ENCODE measurements at places on chromosomes 11 and 22.

- no peak for DNase-seq
Observed at GRCh38 chr11:126366064-126366822, 10.8 kb downstream of the ST3GAL4 start.

DNA sequence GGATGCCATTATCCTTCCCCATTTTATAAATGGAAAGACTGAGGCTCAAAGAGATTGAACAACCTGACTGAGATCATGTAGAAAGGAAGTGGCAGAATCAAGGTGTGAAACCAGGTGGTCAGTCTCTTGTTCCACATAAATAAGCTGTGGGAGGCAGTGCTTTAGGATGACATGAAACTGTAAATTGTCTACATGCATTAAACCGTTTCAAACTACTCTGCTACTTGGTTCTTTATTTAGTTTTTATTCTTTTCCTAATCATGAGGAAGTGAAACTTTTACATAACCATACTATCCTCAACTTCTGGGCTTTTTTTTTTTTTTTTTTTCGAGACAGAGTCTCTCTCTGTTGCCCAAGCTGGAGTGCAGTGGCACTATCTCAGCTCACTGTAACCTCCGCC lies 34.9 kb downstream of the CADM1 start:
- no peak for DNase-seq

- DNase-seq = no peak
Observed at GRCh38 chr11:64204080-64204440, 2.5 kb upstream of the FERMT3 start.

DNA sequence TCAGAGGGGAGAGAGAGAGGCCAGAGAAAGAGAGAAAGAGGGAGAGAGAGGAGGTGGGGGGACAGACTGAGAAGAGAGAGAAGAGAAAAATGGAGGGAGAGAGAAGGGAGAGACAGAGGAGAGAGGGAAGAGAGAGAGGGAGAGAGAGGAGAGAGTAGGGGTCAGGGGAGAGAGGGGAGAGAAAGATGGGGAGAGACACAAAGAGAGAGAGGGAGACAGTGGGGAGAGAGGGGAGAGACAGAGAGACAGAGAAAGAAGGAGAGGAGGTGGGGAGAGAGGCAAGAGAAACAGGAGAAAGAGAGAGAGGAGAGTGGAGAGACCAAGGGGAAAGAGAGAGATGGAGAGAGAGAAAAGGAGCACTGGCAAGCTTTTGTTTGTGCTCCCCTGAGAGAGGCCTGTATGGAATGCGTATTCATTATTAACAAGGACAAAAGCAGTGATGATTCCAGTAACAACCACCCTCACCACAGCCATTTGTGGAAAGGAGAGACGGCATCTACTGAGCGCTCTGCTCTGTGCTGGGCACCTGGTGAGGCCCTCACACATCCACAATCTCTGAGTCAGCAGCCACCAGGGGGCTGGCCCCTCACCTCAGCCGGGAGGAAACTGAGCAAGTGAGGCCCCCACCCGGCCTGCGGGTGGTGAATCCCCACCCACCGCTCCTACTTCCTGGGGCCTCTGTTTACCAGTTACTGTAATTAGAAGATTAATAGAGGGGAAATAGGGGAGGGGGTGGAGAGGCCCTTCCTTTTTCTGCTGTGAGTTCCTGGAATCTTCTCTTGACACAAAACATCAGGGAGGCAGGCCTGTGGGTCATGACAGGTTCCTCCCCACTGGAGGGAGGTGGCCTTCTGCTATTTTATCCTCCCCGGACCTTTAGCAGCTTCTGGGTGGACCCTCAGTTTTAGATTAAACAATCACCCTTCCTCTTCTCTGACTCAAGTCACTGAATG lies 14.6 kb upstream of the MIAT start:
- no peak for DNase-seq

DNA sequence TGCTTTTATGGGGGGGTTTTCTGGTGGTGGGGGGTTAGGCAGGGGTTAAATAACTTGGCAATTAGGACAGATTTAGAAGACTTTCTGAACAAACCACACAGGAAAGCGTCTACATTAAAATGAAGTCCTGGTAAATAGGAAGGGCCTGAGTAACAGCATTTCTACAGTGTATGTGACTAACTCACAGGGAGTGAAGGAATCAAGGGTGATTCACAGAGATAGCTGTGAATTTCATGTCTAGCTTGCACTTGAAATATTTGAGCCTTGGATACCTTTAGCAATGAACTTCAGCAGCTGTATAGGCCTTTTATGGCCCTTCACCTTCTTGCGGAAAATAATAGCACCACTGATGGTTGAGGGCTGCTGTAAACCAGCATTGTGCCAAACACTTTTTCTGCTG lies 26.1 kb upstream of the LDHA start:
- DNase-seq = no peak

GRCh38 chr11:120399307-120399706 lies 63.1 kb downstream of the ARHGEF12 start:
- no peak for DNase-seq

- DNase-seq = no peak
Observed at GRCh38 chr11:17275400-17276235, 921 bp upstream of the NUCB2 start.

GRCh38 chr22:48827904-48828555 lies 999.6 kb downstream of the BRD1 start:
- DNase-seq = no peak

DNA sequence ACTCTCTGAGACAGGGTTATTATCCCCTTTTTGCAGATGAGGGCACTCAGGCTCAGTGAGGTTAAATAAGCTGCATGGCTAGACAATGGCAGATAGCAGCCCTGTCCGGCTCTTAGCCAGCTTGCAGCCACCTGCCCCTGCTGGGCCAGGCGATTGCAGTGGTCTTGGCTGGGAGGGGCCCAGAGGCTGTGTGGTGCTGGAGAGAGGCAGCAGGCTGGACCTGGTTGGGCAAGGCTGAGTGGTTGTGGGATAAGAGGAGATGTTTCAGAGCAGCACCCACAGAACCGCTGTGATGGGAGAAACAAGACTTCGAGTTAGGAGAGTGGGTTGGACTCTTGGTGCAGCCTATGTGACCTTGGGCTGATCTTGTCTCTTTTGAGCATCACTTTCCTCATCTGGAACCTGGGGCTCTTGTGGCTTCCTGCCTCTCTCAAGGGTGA lies 25.5 kb downstream of the PTPRJ start:
- no peak for DNase-seq

GRCh38 chr22:37334461-37334858 lies 52.2 kb downstream of the CYTH4 start:
- no peak for DNase-seq

GRCh38 chr11:20163783-20164481 lies 3.7 kb upstream of the DBX1 start:
- DNase-seq = no peak

DNA sequence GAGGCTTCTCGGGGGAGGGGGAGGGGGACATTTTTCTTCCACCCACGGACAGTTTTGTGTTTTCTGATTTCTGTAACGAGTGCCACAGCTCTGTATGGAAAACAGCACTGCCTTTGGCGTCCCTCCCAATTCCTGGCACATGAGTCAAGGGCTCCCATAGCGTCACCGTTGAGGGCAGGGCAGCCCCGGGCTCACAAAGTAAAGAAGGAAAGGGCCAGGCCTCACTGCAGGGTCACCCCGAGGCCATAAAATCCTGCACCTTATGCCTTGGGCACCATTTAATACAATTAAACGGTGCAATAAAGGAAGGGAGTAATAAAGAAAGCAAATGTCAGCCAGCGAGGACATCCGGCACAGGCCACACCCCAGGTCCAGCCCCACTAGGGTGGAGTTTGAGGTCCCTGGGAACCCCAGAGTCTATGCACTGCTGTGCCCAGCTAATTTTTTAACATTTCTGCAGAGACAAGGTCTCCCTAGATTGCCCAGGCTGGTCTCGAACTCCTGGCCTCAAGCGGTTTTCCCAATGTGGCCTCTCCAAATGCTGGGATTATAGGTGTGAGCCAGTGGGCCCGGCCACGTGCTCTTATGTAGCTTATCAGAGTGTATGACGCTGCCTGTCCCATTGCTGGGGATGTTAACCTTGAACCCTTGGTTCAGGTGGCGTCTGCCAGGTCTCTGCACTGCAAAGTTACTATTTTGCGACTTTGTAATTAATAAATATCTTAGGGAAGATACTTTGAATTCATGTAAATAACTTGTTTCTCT lies 13.6 kb upstream of the MUC2 start:
- no peak for DNase-seq

DNA sequence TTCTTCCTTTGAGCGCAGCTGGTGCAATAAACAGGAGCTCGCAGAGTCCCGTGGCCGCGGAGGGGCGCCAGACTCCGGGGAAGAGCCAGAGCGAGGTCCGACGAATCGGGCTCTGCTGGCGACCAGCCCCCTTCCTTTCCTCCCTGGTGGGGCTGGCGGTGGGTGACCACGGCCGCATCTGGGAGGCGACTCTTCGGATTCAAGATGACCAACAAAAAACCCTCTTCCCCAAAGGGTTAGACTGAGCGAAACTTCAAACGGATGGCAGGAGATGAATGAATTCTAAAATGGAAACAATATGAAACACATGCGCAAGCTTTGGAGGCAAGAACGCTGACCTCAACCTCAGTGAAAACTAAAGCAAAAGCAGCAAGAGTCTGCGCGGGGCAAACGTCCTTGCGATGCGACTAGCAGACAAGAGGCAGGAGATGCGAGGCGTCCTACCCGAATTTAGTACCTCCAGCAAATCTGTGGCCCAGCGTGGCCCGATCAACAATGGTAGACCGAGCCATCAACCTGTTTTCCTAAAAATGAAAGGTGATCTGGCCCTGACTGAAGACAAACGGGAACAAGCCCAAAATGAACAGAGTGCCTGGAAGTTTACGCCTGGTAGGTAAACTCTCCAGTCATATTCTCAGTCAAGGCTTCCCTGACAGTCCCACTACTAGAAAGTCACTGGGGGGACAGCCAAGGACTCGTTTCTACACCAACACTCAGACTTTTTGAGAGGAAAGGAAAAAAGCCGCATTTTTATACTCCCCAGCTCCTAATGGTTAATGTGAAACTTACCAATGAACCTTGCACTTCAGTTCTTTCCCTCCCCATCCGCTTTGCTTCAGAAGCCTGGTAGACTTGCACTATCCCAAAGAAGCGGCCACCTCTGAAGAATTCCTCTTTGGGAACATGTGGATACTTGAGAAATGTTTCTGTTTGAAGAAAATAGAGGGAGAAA lies 11.6 kb downstream of the MMP3 start:
- no peak for DNase-seq

GRCh38 chr11:83093634-83094033 lies 21.9 kb upstream of the RAB30 start:
- no peak for DNase-seq

DNA sequence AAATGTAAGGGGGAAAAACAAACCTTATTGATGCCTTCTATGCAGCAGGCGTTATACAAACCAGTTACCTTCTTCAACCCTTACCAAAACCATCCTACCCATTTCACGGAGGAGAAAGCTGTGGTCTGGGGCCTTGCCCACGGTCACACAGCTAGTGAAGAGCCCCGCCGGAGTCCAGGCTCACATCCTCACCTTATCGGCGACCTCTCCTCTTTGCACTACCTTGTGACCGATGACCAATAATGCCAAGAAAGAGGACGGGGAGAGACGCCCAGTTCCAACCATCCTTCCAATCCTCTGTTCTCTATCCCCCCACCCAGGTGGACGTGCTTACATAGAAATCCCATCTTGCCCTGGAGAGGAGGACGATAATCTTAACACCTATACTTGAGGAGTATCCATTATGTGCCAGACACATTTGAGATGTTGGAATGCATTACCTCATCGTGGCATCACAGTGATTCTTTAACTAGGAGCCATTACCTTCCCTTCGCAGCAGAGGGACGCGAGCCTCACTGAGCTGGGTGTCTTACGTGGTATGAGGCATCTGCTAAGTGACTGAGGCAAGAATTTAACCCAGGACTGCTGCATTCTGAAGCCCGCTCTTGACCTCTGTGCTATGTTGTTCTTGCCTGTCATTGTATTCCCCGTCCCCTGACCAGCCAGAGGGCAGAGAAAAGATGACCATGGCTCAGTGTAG lies 253.7 kb upstream of the B3GAT1 start:
- DNase-seq = no peak

GRCh38 chr22:30301995-30302809 lies 12.9 kb upstream of the CASTOR1 start:
- no peak for DNase-seq

DNA sequence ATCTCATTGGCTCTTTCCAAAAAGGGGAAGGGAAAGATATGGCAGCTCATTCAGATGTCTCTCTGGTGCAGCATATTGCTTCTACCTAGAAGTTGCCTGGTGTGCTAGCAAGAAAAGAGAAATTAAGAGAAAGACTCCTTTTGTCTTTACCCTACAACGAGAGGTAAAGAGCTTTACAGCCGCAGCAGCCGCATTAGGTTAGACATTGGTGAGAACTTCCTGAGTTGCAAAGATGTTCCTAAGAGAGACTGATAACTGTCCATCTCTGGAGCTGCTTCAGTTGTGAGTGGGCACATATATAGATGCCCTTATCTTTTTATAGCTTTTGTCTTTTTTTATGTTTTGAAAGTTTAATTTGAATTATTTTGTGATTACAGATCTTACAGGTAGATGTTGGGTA lies 80.8 kb upstream of the NNMT start:
- no peak for DNase-seq

DNA sequence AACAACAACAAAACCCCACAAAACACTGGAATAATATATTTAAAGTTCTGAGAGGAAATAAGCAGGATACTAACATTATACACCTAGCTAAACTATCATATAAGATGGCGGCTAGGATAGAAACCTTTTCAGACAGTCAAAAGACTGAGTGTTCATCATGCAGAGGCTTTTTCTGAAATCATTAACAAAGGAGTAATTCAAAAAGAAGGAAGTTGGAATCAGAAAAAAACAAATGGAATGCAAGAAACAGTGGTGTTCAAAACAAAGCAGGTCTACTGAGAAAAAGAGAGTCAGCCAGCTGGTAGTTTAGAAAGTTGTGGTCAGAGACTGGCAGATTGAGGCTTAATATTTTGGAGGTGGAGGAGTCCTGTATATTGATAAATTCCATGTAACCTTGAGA lies 30.1 kb upstream of the ZBTB44 start:
- DNase-seq = no peak

- DNase-seq = no peak
Observed at GRCh38 chr11:33875621-33876294, 16.1 kb downstream of the LMO2 start.

DNA sequence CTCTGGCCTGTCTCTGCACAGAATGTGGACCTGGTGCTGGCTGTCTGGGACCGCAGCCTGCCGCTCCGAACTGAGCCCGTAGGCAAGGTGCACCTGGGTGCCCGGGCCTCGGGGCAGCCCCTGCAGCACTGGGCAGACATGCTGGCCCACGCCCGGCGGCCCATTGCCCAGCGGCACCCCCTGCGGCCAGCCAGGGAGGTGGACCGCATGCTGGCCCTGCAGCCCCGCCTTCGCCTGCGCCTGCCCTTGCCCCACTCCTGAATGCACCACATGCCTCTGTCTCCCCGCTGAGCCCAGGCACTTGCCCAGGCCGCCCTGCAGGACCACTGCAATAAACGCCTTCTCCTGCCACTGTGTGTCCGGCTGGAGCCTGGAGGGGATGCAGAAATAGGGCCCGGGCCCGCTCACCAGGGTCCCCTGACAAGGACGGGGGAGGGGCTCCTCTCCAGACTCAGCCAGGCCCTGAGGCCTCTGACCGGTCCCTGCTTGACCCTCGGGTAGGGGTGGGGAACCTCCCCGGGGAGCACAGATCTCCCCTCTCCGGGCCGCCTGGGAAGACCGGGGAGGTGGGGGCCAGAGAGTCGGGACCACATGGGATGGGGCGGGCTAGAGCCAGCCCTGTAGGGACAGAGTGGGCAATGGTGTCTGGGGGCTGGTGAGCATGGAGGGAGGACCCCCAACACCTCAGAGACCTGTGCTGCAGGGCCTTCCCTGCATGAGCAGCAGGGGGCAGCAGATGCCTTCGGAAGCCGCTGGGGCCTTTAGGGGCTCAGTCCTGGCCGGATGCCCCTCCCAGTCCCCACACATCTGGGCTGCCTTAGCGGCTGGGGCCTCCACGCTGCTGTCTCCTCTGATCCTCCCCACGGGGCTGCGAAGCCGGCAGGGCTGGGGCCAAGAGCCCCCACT lies 1.4 kb upstream of the TNNI2 start:
- no peak for DNase-seq

Measured in GOT3 (cell line).